A172 (cell line): ENCODE measurements at places on chromosomes 6 and 20.
A peak's percentile ranks its signal among the peaks of the same experiment; 100 is the strongest.

DNA sequence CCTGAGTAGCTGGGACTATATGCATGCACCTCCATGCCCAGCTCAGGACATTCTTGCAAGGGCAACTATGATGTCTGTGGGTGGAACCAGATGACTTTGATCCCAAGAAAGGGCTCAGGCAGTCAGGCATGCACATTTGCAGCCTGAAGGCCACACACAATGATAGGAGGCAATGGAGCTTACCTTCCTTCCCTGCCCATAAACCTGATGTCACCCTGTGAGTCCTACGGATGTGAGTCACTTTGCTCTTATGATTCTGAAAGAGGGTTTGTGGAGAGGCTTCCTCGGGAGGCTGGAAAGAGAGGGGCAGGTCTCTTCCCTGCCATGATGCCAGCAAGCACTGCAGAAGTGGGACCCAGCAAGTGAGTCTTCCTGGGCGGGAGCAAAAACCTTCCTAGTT lies 202.4 kb downstream of the LY86 start:
- peak; percentile 73 for DNase-seq

DNA sequence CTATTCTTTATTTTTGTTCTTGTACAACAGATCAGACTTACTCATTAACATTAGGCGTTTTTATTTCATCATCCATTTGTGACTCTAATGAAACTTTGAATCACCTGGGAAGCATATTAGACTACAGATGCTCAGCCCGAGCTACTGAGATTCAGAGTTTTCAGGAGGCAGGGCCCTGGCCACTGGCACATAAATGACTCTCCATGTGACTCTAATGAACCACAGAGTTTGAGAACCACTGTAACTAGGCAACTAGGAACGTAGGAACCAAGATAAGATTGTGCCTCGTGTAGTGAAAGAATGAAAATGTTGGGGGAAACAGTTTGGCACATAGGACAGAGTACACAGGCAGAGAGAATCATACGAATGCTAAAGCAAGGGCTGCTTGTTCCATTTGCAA lies 405.9 kb upstream of the BTBD3 start:
- no peak for DNase-seq

DNA sequence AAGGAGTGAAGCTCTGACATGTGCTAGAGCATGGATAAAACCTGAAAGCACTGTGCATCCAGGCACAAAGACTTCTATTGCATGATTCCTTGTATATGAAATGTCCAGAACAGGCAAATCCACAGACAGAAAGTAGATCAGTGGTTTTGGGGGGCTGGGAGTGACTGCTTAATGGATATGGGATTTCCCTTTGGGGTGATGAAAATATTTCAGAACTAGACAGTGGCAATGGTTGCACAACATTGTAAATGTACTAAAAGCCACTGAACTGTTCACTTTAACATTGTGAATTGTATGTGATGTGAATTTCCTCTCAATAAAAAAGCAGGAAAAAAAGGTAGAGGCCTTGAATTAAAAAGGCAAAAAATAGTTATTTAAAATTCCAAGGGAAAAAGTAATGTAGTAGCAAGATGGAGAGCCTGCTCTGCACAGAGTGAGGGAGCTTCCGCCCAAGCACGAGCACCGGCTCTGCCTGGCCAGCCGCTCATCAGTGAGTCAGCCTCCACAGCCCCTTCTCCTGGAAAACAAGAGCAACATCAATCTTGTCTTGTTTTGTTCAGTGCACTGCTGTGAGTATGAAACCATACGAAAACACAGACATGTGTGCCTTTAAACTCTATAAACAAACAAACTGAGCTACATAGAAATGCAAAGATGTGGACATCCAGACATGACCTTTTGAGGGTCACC lies 74.6 kb upstream of the THBS2 start:
- peak; percentile 66 for DNase-seq

- DNase-seq, result no peak
Observed at GRCh38 chr6:12175626-12176025, 114.5 kb upstream of the EDN1 start.

DNA sequence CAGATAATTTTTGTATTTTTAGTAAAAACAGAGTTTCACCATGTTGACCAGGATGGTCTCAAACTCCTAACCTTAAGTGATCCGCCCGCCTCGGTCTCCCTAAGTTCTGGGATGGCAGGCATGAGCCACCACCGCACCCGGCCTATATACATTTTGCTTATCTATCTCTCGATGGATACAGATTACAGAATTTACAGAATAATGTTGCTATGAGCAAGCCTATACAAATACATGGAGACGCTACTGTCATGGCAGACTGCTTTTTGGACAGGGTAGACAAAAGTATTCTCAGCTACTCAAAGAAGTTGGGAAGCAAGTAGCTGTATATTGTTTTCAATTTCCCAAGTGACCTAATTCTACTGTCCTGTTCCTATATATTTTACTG lies 1.6 kb downstream of the HSPA1L start:
- DNase-seq, result no peak

GRCh38 chr6:16969699-16970655 lies 131.9 kb upstream of the STMND1 start:
- no peak for DNase-seq

DNA sequence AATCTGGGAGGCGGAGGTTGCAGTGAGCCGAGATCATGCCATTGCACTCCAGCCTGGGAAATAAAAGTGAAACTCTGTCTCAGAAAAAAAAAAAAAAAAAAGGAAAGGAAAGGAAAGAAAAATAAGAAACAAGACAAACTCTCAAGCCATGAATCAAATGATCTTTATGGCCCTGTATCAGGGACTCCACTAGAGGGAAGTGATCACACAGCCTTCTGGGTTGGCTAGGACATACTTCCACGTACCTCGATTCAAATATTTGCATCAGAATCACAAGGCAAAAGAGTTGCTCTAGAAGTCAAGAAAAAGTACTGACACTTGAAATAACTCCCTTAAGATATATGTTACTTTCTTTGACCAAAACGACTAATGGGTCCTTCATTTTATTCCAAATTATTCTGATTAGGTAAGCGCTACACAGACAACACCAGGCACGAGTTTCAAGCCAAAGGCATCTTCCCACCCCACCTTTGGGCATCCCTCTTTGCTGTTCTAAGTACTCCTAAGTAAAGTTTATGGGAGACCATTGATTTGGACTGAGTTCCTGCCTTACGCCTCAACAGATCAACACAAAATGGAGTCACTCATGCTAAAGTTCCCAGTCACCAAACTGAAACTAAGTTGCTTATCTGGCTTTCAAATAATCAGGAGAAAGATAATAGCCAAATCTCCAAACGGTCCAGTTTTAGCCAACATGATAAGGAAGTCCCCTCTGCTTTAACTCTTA lies 77.5 kb upstream of the NT5E start:
- no peak for DNase-seq

DNA sequence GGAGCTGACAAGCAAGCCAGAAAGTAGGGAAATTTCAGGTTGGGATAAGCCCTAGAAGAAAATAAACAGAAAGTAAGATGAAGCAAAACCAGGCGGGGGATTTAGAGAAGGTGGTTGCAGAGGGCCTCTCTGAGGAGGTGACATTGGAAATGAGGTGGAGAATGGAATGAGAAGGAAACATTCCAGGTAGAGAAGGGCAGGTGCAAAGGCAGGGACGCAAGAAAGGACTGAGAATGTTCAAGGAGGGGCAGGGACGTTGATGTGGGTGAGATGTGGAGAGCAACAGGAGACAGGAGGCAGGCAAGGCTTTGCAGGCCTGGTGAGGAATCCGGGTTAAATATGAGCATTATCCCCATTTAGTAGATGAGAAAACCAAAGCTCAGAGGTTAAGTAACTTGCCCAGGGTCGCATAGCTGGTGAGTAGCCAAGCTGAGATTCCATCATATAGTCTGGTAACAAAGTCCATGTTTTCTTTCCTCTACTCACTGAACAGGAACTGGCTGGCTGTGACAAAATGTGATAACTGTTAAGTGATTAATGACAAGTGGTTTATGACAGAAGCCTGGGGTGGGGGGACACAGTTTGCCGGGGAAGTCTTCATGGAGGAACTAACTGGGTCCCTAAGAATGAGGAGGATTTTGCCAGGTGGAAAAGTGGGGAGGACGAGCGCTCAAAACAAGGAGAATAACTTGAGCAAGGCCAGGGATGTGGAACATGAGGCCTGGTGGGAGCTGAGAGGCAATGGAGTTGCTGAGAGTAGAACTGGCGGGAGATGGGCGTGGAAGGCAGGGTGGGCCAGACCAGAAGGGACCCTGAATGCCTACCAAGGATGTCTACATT lies 32.6 kb downstream of the MRPL14 start:
- DNase-seq, result no peak

DNA sequence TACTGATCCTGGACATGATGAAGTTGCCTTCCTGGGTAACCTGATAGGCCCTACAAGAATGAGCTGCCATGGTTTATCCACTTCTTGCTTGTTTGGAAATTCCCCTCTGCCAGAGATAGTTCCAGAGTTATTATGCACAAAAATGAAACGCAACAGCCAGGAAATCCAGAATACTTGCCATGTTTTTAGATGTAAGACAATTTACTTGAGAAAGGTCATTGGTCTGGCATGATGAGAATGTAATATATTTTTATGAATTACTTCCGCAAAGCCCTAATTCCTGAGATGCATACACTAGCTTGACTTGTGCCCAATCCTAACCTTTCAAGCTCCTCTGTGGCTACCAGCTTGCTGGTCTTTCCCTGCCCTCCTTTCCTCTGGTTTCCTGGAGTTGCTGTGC lies 27.9 kb upstream of the NT5E start:
- peak; percentile 60 for DNase-seq

- DNase-seq, result no peak
Observed at GRCh38 chr20:25738198-25738597, 41.5 kb upstream of the ZNF337 start.

GRCh38 chr6:121764493-121764892 lies 329.0 kb downstream of the GJA1 start:
- DNase-seq, result no peak

DNA sequence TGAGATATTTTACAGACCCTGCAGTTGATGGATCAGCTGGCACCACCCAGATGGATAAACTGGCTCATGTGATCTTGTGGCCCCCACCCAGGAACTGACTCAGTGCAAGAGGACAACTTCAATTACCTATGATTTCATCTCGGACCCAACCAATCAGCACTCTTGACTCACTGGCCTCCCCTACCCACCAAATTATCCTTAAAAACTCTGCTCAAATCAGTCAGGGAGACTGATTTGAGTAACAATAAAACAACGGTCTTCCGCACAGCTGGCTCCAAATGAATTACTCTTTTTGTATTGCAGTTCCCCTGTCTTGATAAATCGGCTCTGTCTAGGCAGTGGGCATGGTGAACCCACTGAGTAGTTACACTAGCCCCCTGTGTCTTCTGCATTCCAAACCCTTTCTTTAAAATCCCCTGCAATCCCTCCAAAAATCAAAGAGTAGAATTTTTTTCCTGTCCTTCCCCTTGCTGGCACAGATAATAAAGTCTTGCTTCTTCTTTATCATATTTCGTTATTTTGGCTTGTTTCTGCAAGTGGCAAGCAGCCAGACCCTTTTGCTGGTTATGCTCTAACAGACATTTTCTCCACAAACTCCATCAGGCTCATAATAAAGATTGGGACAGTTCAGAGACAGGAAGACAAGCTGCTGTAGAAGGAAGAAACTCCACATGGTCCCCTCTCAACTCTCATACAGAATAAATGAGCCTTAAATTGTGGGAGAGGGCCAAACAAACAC lies 48.3 kb downstream of the OR2B6 start:
- DNase-seq, result peak; percentile 27

GRCh38 chr6:98787961-98788360 lies 46.4 kb upstream of the POU3F2 start:
- no peak for DNase-seq

GRCh38 chr6:121771937-121772720 lies 336.7 kb downstream of the GJA1 start:
- no peak for DNase-seq

- DNase-seq, result no peak
Observed at GRCh38 chr6:89205819-89206218, 11.3 kb downstream of the GABRR1 start.

DNA sequence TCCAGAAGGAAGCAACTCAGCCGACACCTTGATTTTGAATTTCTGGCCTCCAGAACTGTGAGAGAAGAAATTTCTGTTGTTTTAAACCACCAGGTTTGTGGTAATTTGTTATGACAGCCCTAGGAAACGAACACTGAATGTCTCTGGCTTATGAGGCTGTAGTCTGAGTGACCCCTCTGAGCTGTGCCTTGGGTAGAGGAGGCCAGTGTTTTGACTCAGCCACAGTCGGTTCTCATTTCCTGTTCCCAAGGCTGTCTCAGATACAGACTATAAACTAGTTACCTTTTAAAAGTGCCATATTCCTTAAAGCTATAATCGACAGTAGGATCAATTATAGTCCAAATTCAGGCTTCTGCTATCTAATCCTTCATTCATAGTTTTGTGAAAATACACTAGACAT lies 391.2 kb upstream of the MAP3K7 start:
- DNase-seq, result no peak

DNA sequence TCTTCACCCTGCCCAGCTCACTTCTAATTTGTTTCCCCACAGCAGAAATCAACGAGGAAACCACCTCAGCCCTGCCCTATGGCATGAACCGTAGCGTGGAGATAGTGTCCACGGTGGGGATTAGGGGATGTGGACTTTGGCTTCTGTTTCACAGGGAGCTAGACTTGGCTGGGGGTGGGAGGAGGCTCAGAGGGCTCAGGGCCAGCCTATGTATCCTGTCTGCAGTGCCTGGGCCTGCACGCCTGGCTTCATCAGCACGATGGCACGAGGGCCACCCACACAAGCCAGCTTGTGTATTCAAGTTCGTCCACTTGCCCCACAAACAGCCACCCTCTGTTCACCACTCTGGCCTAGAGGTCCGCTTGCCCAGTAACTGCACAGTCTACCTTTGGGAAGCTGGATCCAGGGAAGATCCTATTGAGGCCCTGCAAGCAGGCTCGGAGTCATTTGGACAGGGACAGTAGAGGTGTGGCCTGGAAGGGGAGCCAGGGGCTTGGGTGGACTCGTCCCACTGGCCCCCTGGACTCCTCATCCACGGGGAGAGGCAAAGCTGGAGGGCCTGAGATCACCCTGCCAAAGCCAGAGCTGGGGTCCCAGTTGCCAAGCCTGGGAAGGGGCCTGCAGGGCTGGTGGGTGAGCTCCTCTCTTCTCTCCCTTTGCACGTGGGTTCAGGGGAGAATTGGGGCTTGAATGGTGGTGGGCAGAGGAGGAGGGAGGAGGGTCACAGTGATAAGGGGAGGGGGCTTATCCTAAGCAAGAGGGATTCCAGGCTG lies 38.0 kb upstream of the FAM83D start:
- DNase-seq, result no peak

GRCh38 chr20:19056909-19057308 lies 155.5 kb upstream of the SLC24A3 start:
- DNase-seq, result no peak

- DNase-seq, result no peak
Observed at GRCh38 chr6:42020967-42021366, 29.4 kb upstream of the TAF8 start.

DNA sequence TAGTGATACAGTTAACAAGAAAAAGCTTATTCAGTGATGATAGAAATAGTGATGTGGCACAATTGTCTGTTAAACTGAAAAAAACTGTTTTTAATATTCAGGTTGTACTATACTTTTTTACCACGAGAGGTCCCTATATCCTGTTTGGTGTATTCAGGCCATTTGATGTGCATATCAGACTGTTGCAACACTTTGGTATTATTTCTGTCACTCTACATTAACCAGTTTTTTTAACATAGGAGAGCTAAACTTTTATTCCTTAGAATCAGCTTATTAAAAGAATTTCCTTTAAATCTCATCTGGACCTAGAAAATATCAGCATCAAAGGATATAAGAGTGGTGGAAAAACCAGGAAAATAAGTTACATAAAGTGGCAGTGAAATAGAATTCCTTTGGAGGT lies 36.8 kb downstream of the TSPYL4 start:
- peak; percentile 12 for DNase-seq
